Activated T-cell treated with anti-CD3 and anti-CD28 coated beads, Interleukin-2, amount 50 U/mL, for 48 hours (primary cell): ENCODE measurements at places on chromosomes 1 and 21.

DNA sequence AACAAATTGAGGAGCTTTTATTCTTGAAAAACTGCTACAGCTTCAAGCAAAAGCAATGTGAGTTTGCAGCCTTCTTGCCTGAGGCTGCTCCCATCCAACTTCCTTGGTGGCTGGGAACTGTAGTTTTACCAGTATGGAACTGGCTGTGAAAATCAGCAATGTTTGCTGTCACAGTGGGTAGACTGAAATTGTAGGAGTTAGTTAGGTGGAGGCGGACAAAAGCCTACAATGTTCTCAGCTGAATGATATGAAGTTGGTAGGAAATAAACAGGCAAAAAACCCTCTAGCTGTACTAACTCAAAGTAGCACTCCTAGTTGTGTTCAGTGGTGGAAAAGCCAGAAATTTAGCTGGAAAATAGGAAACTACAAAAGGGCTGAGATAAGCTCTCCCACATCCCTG is 18.5 kb downstream of the HAX1 start:
- DNase-seq = no peak

DNA sequence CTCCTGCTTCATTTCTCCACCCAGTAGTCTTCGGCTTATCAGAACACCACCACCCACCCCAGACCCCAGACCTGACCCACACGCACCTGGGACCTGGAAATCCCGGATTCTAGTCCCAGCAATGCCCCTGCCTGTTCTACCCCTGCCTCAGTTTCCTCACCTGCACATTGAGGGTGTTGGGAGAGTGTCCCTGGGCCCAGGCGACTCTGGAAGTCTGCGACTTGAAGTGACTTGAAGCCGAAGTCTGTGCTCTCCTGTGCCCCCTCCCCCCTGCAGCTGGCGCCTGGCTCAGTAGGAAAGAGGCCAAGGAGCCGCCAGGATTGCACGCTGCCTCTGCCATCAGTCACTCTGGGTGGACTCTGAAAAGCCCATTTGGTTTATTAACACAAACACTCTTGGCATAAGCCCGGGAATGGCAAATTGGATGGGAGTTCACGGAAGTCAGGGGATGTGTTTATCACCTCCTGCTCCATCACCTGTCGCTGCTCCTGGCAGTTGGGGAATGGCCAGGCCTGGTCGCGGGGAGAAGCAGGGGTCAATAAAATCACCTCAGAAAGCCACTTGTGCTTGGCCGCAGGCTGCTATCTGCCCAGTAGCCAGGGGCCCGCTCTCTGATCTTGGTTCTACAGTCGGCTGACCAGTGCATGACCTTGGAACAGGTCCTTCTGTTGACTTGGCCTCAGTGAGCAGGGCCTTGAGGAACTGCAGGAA is 132.7 kb downstream of the ACTL8 start:
- no peak for DNase-seq

DNA sequence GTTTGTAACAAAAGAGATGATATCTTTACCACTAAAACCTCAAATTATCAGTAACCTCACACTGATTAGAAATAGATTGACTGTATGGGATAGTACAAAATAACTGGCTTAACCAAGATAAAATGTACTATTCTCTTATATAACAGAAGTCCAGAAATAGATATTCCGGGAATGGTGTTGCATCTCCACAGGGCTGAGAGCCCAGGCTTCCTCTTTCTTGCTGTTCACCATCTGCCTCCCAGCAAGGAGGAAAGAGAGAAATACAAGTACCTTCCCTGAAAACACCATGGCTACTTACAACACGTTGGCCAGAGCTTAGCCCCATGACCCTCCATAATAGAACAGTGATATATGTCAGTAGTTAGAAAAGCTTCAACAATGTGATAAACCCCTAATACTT is 47.0 kb upstream of the KCNK1 start:
- no peak for DNase-seq

DNA sequence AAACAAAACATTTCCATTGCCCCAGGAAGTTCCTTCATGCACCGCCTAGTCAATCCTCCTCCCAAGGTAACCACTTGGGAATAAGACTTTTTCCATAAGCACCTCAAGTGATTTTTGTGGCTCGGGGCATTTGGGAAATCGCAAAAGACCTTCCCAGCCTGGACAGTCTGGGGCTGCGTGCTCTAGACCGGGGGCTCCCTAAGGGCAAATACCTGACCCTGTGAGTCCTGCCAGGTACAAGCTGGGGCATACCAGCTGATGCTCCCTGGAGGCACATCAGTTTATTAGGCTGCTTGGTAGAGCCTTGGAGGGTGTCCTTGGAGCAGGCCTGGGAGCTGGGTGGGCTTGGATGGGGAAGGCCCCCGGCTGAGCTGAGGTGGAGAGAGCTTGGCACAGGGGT is 34.4 kb downstream of the ALPL start:
- no peak for DNase-seq

DNA sequence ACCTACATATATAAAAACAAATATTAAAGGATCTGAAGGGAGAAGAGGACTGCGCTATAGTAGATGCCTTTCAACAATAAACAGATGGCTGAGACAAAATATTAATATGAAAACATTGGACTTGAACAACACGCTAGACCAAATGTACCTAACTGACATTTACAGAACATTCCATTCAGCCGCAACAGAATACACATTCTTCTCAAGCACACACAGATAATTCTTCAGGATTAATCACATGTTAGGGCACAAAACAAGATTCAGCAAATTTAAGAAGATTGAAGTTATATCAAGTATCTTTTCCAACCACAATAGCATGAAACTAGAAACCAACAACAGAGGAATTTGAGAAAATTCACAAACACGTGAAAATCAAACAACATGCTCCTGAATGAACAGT is 741.4 kb downstream of the ADGRL2 start:
- DNase-seq = no peak

DNA sequence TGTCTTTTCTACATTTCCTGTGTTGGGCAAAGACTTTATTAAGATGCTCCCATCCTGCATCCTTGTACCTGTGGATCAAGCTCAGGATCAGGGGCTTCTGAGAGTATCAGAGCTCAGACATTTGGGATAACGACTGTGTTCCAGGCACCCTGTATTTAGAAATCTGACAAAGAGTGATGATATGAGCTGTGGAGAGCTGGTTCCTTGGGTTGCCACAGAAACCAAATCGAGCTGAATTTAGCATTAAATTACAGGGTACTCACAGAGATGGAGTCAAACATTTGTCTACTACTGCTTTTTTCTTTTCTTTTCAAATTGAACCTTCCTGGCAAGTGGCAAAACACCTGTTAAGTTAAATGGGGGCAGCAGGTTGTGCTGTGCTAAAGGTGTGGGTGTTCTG is 110.6 kb downstream of the XCL2 start:
- DNase-seq = no peak

DNA sequence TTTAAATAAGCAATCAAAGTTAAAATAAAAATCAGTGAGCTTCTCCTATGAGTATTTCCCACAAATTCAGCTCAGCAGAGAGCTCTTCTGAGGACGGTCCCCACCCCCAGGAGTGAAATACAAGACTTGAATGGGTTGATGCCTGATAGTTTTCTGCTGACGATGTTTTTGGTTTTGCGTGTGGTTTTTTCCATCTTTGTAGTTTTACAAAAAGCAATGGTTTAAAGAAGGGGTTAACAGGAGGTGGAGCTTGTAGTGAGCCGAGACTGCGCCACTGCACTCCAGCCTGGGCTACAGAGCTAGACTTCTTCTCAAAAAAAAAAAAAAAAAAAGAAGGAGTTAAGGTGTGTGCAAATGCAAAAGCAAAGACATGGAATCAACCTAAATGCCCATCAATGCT is 171.7 kb upstream of the COA6 start:
- DNase-seq = no peak

- DNase-seq = no peak
Observed at GRCh38 chr1:228083871-228084278, 1.4 kb downstream of the ARF1 start.

GRCh38 chr1:11700601-11701467 is 9.3 kb downstream of the DRAXIN start:
- DNase-seq = no peak

GRCh38 chr1:151710187-151710840 is 6.3 kb downstream of the CELF3 start:
- peak; percentile 62 for DNase-seq

DNA sequence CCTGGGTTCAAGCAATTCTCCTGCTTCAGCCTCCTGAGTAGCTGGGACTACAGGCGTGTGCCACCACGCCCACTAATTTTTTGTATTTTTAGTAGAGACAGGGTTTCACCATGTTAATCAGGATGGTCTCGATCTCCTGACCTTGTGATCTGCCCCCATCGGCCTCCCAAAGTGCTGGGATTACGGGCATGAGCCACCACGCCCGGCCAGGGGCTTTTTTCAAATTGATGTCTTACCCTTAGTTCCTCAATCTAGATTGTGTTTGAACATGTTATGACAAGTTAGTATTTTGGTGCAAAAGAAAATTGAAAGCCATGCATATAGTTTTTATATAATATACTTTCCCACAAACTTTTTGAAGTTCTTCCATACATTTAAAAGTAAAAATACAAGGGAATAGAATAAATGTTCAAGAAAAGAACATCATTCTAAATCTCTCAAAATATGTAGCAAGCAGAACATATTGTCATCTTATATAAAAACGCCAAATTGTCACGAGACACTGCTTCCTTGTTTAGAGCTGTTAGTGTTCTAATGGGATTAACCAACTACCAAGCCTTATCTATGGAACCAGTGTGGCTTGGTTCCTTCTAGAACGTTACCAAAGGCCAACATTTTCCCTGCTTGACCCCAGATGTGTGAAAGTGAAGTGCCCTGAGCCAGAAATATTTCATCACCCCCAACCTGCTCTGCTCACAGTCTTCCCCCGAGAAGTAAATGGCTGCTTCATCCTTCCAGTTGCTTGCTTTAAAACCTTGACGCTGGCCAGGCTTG is 9.5 kb upstream of the PLEKHM2 start:
- DNase-seq = no peak

GRCh38 chr1:29883411-29883832 is 647.1 kb downstream of the PTPRU start:
- no peak for DNase-seq

- DNase-seq = peak; percentile 59
Observed at GRCh38 chr1:226736001-226736907, 2.8 kb downstream of the ITPKB start.

DNA sequence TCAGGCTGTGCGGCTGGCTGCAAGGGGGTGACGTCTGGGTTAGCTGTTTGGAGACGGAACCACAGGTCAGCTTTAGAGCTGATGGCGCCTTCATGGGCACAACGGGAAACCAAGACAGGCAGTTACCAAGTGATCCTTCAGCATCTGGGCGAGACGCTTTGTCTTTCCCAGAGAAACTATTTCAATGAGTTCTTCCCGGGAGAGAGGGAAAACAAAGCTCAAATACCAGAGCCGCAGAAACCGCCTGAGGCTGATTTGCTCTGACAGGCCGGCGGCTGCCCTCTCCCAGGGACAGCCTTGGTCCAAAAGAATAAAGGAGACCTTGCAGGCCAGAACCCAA is 76.5 kb downstream of the CD58 start:
- no peak for DNase-seq

- DNase-seq = no peak
Observed at GRCh38 chr1:56222914-56223540, 356.3 kb downstream of the PLPP3 start.

GRCh38 chr1:208127792-208128529 is 116.2 kb downstream of the PLXNA2 start:
- no peak for DNase-seq

GRCh38 chr1:70038025-70038424 is 167.4 kb downstream of the LRRC40 start:
- no peak for DNase-seq

GRCh38 chr1:96710708-96711477 is 10.7 kb upstream of the PTBP2 start:
- DNase-seq = no peak

DNA sequence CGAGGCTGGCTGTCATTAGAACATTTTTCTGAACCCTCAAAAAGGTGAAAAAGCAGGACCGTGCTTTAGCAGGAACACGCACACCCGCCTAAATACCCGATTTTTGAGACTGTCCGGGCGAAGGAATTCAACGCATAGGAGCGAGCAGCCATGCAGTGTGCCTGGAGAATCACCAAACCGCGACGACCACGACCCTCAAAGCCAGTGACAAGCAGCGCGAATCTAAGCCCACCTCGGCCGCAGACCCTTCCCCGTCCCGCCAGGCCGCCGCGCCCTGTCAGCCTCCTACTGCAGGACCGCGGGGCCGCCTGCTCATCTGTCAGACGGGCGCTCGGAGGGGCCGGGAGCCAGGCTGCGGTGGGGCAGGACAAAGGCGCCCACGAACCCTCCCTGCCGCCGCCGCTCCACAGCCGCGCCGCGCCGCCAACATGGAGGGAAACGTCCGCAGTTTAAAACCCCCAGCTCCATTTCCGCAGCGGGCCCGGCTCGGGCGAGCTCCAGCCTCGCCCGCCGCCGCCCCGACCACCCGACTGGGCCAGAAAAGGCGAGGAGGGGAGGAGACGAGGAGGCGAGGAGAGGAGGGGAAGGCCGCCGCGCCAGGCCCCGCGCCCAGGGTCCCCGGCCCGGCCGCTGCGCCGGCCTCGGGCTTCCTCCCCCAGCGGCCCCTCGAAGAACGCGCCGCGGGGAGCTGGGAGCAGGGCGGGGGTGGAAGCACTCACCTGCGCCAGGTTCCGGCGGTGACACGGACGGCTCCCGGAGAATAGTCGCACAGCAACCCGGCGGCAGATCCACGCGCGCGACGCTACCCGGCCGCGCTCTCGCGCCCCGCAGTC is at the start of gene LBR:
Gene LBR (minus strand): TSS at position 804 of the 833 bp plus-strand sequence. CDS start 3,963 bp downstream, outside the sequence.
- DNase-seq = peak; percentile 58

GRCh38 chr1:2381741-2382620 is 9.4 kb downstream of the MORN1 start:
- peak; percentile 79 for DNase-seq

- DNase-seq = no peak
Observed at GRCh38 chr1:63674238-63674864, 81.1 kb downstream of the PGM1 start.

- no peak for DNase-seq
Observed at GRCh38 chr1:65393928-65394327, 26.5 kb upstream of the LEPR start.

- DNase-seq = no peak
Observed at GRCh38 chr1:185719021-185719420, 15.2 kb upstream of the HMCN1 start.

DNA sequence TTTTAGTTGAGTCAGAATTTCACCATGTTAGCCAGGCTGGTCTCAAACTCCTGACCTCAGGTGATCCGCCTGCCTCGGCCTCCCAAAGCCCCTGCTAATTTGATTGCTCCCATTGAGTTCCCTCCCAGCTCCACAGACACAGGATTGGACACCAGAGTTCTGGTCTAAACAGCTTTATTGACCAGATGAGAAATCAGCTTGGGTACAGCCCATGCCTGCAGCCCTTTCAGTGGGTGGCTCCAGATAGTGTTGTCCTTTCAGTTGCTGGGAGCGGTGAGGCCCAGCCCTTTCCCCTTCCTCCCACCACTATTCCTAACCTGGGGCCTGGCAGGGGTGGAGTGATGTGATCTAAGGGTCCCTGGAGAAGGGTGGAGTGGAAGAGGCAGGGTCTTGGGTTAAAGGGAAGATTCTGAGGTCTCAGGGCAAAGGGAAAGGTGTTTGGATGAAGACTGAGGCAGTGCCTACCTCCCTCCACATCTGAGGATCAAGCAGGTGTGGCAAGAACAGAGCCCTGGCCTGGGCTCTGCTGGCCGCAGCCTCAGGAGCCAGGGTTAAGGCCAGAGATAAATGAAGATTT is 14.5 kb upstream of the PHLDA3 start:
- DNase-seq = no peak
